Hepatocyte (in vitro differentiated cells): ENCODE measurements at places on chromosomes 2 and 18.

- H3K27ac ChIP-seq = no peak overlapping the region
- no peaks in the 10 kb centered on the region for H3K27me3 ChIP-seq
- no peak for DNase-seq
- H3K36me3 ChIP-seq = no peaks in the 10 kb centered on the region
These were observed 207.0 kb upstream of the AGAP1 start for GRCh38 chr2:235286622-235287374.

GRCh38 chr2:221931251-221931991, 359.3 kb upstream of the EPHA4 start:
- H3K36me3 ChIP-seq = no peaks in the 10 kb centered on the region
- H3K4me3 ChIP-seq = no peak overlapping the region
- no peaks in the 10 kb centered on the region for H3K27me3 ChIP-seq
- H3K27ac ChIP-seq = no peak overlapping the region

DNA sequence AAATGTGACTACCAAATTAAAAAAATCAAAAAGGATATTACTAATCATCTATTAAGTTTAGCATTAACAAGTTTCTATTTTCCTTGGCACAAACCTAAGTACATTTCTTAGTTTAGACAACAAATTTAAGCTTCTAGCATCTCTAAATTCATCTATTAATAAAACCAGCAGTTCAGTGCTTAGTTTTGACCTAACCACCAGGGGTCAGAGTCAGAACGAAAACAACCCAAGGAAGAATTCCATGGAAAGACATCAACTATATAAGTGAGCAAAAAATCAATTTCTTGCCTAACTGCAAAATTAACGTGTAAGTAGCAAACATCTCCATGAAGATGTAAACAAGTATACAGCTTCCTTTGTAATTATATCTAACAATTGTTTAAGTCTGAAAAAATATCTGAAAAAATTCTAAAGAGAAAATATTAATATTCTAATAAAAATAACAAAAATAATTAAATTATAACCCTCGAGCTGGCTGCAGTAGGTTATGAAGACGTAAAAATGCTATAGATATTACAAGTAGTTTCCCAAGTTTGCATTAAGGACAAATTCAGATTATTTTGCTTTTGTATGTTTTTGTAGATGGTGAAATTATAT, 83.7 kb downstream of the CERKL start:
- H3K4me3 ChIP-seq = no peak overlapping the region
- peak; percentile 47 for DNase-seq
- H3K36me3 ChIP-seq = no peaks in the 10 kb centered on the region
- peaks cover 12% of the 10 kb centered on the region for H3K4me1 ChIP-seq
- no peaks in the 10 kb centered on the region for H3K27me3 ChIP-seq
- H3K27ac ChIP-seq = no peak overlapping the region

DNA sequence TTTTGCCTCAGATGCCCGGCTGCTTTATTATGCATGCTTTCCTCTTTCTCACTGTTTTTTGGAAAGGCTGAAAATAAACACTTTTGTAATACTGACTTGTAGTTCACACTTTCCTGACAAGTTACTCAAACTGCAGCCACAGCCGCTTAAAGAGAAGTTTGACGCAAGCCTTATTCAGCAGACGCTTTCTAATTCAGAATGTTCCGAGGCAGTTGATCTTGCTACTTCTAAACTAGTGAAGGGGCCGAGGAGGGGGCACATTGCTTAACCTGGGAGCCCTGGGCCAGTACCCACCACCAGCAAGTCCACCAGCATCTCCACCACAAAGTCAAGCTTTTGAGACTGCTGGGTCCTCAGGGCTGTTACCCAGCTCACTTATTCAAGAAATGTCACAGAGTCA, 71.8 kb upstream of the SPRED2 start:
- H3K4me1 ChIP-seq = no peaks in the 10 kb centered on the region
- DNase-seq = no peak
- H3K27ac ChIP-seq = no peak overlapping the region
- H3K36me3 ChIP-seq = no peaks in the 10 kb centered on the region
- no peaks in the 10 kb centered on the region for H3K27me3 ChIP-seq

DNA sequence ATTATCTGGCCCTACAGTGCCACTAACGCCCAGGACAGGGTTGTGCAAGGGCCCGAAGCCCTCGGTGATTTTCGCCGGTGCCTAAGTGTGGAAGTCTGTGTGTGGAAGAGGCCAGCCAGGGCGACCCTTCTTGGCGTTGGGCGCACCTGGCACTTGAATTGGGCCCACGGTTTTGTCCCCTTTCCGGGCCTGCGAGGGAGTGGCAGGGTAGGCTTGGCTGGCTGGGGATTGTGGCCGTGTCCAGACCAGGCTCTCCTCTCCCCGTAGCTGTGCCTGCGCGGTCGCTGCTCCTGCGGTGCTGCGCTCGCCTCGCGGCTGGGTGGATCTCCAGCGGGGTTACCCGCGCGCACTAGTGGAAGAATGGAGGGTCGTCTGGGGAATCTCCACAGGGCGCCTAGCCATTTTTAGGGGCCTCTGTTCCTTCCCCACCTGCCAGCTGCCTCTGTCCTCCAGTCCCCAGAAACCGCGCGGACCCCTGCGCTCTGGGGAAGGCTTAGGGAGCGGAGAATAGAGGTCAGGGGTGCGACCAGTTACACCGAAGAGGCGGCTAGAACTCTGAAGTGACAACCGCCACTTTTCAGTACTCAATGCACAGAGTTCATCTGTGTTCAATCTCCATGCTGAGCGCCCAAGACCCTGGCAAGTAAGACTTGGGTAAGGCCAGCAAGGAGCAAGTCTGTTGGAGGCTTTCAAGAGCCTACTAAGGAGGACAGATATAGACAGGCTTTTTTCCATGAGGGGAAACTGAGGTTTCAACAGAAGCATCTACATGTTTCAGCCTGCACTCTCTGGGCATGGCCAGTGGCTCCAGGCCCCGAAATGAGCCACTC, 16.0 kb downstream of the EVX2 start:
- H3K4me3 ChIP-seq = no peak overlapping the region
- H3K27me3 ChIP-seq = peaks cover 95% of the 10 kb centered on the region
- no peak for DNase-seq
